ENCODE measurements at places on chromosomes 5 and 9.

DNA sequence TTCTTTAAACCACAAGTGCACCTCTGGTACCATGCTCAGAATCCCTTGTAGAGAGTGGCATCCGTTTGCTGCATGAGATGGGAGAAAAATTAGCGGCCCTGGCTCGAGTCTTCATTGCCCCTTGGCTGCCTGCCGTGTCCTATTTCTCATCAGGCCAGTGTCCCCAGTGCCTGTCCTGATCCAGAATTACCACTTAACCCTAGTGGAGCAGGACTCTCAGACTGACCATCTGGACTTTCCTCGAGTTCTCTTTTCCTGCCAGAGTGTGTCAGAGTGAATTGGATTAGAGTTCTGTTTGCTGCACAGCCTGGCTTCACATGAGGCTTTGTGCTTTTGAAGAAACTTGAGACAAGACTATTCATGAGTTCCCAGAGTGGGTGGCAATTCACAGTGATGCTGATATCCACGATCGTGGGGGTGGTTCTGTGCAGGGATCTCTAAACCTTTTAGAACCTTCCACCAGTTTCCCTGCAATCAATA, 92.6 kb downstream of the C9orf152 start:
- DNase-seq, result no peak

DNA sequence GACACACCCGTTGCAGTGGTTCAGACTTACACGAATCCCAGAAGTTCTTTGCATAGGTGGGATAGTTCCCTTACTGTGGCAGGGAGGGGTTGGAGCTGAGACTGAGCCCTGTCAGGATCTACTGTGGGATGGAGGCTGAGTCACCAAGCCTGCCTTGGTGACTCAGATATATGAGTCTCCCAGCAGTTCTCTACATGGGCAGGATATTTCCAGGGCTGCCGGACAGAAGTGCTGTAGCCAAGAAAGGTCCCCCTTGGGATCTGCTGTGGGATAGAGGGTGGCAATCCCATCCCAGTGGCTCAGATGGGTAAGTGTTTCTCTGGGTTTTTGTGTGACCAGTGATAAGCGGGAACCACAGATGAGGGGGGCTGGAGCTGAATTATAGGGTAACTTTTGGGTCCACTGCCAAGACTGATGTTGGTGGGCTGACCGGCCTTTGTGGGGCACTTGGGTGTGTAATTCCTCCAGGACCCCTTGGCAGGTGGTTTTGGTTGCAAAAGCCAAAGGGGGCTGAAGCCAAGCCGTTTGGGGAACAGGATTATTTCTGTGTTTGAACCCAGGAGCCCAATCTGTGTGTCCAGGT, 18.7 kb downstream of the XRCC4 start:
- DNase-seq, result no peak

GRCh38 chr5:78634634-78635033, 13.9 kb downstream of the LHFPL2 start:
- DNase-seq, result no peak

DNA sequence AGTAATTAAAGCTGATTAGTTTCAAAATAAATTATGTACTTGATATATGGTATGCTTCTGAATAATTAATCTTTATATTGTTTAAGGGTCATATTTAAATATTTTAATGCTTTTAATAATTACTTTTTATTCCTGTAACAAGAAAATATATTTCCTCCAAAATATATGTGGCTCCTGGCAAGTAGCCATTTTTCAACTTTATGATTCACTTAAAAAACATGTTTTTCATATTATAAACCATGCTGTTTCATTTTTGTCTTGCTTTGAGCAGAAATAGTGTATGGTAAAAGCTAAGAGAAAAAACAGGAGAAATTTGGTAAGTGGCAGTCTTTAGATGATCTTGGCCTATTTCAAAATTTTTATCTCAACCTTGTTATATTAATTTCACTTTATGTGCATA, 14.6 kb downstream of the SPATA9 start:
- DNase-seq, result no peak

DNA sequence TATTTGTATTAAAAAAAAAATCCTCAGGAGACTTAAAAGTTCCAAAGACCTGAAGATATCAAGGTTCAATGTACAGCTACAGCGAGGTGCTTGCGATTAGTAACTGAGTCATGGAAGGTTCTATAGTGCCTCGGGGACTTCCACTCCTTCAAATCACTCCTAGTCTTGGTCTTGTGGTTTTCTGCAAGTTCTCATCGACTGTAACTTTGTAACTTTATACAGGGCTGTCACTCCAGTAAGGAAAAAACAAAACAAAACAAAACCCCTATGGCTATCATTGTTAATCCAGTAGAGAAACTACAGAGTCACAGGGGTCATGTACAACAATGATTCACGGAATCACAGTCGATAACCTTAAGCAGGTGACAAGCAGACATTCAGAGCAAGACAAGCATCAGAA, 39.8 kb upstream of the SELENOP start:
- no peak for DNase-seq

GRCh38 chr5:29143266-29143665, 2050.2 kb upstream of the CDH6 start:
- DNase-seq, result no peak

DNA sequence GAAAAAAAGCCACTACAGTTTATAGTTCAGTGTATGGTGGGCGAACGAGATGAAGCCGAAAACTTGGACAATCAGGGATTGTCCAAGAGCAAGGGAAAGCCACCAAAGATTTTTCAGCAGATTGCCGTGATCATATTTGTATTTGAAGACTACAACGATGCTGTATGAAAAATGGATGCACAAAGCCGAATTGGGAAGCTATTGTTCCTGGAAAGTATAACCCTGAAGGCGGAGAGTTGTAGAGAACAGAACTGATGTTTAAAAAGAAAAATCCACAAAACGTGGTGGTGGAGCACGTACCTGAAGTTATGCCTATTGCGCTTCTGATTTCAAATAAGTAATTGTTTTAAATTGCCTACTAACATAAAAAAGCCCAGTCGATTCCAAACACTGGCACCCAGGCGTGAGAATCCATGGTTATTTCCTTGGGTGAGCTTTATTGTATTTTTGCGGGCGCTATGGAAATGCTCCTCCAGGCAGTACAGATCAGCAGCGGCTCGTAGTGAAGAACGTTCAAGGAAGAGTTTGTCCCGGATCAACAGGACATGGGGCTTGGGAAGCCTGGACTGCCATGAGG, 772 bp upstream of the TARS1 start:
- no peak for DNase-seq

DNA sequence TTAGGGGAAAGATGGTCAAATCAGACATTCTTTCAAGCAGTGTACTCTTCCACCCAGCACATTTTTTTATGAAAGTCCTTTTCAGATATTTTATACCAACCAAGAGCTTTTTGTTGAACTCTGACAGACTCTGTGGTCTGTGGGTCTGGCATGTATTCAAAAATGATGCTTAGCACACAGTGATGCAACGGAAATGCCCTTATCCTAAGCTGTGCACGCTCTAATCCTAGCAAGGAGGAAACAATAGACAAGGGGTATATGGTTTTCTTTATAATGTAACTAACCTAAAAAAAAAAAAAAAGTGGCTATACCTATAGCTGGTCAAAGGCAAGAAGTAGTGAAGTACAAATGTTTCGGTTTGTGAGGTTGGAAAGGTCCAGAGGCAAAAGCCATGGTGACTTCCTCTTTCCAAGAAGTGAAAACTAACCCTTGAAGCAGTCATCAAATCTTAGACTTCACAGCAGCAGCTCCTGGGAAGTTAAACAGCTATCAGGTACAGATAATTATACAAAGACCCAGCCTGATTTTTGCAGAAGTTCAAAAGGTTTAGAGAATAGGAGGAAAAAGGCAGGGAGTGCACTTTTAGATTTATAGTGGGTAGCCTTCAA, 82.5 kb downstream of the SEMA6A start:
- no peak for DNase-seq

DNA sequence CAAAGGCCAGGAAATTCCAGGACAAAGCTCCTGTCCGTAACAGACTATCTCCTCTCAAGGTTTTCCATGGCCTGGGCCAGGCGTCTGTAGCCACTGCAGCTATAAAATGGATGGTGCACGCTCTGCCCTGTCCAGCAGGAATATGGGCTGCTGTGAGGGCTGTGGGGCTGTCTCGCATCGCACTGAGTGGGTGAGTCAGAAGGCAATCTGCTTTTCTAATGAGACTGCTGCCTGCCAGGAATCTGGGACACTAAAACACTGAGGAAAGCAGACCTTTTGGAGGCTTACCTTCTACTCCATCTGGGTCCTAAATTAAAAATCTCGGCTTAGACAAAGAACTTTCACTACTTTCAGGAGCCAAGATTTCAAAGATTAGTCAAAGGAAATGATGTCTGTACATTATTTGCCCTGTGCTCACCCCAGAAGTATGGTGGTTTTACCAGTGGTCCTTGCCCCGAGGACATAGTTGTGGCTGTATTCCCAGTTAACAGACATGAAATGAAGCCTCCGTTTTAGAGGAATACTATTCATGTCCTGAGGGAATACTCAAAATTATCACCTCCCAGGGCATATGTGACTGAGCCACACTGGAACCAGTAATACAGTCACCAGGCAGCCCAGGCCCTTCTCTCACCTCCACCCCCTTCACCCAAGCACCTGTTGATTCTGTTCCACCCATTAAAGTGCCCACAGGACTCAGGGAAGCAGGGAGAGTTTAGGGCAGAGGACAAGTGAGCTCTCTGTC, 56.4 kb downstream of the PFDN1 start:
- DNase-seq, result no peak

GRCh38 chr9:591292-591691, 250.2 kb upstream of the DMRT1 start:
- no peak for DNase-seq

GRCh38 chr9:14107977-14108376, 206.0 kb downstream of the NFIB start:
- no peak for DNase-seq
